ENCODE measurements at places on chromosomes 13 and 19.

DNA sequence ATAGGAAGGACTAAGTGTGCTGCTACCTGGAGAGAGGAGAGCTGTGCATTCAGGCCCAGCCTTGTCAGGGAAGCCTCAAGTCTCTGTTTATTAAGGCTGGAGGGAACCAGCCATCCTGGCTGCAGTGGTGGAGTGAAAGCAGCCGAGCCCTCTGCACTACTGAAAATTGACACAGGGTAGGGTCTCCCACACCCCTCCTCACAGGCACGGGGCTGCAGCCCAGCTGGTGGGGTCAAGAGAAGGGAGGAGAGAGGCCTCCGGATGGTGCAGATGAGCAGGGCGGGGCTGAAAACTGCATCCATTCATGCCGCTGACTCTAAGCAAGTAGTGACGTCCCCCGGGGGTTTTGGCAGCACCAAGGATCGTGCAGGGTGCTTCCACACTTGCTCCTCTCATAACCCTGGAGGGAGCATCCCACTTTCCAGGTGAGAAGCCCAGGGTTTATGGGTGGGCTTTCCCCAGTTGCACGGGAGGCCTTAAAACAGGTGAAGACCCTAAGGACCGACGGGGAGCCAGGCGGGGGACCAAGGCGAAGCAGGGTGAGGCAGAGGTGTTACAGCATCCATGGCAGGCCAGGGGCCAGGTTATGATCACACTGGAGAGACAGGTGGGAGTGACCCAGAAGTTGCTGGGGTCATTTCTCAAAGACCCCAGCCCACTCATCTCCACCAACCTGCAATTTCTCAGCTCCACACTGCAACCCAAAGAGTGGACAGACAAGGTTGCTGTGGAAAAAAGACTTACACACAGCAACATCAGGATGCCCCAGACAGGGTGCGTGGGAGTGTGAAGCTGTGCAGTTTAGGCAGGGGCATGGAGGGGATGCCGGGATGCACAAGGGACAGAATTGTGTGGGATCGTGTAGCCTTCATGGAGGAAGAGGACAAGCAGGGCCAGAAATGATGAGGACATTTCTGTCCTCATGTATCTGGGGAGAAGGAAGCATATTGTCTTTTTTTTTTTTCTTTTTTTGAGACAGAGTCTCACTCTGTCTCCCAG is 36.8 kb downstream of the VSTM2B start:
- DNase-seq, result no peak
- H3K27ac ChIP-seq, result no peak overlapping the region
- H3K27me3 ChIP-seq, result peaks cover 13% of the 10 kb centered on the region
- H3K4me1 ChIP-seq, result no peaks in the 10 kb centered on the region
- no peaks in the 10 kb centered on the region for H3K36me3 ChIP-seq

DNA sequence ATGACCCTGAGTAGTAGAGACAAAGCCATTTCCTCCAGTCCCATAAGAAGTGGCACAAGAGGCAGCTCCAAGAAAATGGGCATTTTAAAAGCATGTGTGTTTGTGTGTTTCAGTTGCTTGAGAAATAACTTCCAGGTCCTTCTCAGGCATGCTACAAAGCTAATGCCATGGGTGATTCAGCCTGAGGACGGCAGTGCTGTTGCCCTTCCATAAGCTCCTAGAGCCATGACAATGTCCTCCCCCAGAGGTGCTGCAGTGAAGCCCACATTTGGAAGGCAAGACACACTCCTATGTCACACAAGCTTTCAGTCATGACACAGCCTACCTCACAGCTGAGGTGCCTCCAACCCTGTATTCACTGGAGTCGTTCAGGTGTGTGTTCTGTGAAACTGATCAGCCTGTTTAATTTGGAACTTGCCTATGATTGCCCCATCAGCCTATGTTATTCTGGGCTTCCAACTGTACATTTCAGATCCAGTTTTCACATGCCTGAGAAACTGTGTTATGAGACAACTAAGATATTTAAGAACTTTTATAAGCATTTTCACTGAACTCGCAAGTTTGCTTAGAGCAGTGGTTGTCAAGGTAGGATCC is 213.6 kb downstream of the FOXO1 start:
- no peak overlapping the region for H3K4me3 ChIP-seq
- no peak overlapping the region for H3K27ac ChIP-seq
- DNase-seq, result no peak
- peaks cover 2% of the 10 kb centered on the region for H3K36me3 ChIP-seq

DNA sequence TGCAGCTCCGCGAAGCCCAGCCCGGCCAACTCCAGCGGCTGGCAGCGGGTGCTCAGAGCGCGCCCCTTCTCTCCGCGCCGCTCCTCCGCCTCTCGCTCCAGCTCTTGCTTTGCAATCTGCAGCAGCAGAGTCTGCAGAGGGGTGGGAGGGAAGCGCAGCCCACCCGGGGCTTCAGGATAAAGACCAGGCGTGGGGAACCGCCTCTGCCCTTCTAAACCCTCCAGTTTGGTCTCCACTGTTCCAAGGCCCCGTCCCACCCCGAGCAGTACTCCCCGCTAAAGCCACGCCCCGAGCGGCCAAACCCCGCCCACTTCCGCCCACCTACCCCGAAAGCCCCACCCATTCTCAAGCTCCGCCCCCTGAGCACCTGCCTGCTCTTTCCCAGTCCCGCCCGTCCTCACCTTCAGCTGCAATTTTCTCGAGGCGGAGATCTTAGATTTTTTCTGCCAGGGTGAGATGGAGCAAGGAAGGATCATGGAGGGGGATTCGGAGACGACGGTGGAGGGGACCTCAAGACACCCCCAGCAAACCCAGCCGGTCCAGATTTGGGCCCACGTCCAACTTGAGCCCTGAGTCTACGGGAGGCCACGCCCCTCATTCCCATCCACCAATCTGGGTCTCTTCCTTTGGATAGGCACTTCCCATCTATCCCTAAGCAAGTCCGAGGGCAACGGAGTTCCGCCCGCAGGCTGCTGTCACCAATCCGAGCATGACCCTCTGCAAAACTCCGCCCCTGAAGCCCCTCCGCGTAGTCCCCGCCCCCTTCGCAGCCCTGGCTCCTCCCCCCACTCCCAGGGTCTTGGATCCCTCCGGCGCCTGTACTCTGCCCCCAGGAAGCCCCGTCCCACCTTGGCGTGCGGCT is 1.1 kb downstream of the TNNI3 start:
- no peak overlapping the region for H3K4me3 ChIP-seq
- no peak overlapping the region for H3K27ac ChIP-seq
- DNase-seq, result peak; percentile 64
- H3K27me3 ChIP-seq, result peaks cover 17% of the 10 kb centered on the region

GRCh38 chr19:18491995-18492953 is 29.6 kb downstream of the ELL start:
- no peak overlapping the region for H3K4me3 ChIP-seq
- DNase-seq, result no peak
- no peaks in the 10 kb centered on the region for H3K36me3 ChIP-seq

DNA sequence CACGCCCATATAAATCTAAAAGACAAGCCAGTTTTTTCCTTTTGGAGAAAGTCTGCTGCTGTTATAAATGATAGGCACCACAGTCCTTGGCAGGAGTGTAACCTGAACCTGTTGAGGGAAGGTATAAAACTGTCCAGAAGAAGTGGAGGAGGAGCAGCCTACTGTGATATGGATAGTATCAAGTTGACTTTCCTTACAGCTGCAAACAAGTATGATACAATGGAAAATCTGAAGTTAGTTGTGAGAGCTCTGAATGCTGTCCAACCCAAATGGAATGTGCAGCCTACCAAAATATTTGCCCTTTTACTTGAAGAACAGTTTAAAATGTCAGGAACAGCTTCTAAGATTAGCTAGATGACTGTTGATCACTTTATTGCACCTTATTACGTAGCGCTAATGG is 399.6 kb downstream of the FGF14 start:
- no peaks in the 10 kb centered on the region for H3K27me3 ChIP-seq
- DNase-seq, result no peak
- no peaks in the 10 kb centered on the region for H3K36me3 ChIP-seq
- no peaks in the 10 kb centered on the region for H3K4me1 ChIP-seq

DNA sequence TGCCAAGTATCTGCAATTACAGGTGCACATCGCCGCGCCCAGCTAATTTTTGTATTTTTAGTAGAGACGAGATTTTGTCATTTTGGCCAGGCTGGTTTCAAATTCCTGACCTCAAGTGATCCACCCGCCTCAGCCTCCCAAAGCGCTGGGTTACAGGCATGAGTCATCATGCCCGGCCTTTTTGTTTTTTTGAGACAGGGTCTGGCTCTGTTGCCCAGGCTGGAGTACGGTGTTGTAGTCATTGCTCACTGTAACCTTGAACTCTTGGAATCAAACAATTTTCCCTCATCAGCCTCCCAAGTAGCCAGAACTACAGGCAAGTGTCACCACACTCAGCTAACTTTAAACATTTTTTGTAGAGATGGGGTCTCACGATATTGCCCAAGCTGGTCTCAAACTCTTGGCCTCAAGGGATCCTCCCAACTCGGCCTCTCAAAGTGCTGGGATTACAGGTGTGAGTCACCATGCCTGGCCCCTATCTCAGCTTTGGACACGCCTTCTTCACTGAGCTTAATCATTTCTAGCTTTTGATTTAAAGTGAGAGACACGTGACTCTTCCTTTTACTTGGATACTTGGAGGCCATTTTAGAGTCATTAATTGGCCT is 4.0 kb upstream of the IRGC start:
- peaks cover 4% of the 10 kb centered on the region for H3K27me3 ChIP-seq
- H3K4me3 ChIP-seq, result no peak overlapping the region

DNA sequence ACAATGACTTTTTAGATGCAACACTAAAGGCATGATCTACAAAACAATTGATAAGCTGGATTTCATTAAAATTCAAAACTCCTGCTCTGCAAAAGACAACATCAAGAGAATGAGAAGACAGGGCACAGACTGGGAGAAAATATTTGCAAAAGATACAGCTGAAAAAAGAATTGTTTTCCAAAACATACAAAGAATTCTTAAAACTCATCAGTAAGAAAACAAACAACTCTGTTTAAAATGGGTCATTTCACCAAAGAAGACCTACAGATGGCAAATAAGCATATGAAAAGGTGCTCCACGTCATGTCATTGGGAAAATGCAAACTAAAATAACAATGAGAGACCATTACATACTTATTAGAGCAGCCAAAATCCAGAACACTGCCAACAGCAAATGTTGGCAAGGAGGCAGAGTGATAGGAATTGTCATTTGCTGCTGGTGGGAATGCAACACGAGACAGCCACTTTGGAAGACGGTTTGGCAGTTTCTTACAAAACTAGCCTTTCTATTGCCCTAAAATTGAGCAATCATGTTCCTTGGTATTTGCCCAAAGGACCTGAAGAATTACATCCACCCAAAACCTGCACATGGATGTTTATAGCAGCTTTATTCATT is 39.2 kb downstream of the FLT1 start:
- peaks cover 11% of the 10 kb centered on the region for H3K27me3 ChIP-seq
- DNase-seq, result no peak
- H3K4me3 ChIP-seq, result no peak overlapping the region
- H3K4me1 ChIP-seq, result no peaks in the 10 kb centered on the region

DNA sequence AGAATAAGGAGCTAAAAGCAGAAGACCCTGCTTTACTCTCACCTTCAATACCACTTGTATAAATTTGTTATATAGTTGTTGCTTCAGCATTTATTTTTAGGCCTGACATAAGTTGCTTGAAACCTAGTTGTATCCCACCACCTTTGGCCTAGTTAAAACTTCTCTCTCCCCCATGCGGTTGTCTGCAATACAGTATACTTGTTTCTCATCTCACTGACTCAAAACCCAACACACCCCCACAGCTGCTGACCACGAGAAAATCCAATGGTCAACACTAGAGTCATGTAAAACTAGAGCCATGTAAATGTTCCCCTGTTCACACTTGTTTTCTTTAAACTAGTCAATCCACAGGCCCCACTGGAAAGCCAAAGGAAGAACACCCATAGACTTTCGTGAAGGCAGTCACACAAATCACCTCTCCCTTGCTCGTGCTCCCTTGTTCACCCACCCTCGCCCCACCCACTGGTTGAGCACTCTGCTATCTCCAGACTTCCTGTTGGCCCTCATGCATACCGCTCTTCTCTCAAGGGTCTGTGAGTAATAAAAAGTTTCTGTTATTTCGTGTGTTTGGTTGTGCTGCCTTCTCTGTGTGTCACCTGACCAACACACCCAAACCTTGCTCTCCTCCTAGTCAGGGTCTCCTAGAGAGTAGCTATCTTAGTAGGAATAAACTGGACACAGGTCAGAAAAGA is 12.9 kb upstream of the CCDC169 start:
- H3K36me3 ChIP-seq, result peaks cover 17% of the 10 kb centered on the region
- no peak overlapping the region for H3K27ac ChIP-seq
- H3K4me1 ChIP-seq, result no peaks in the 10 kb centered on the region

All from activated naive CD8-positive, alpha-beta T cell treated with anti-CD3 and anti-CD28 coated beads, Interleukin-2, amount 10 ng/mL, durations not matched to agents 7 days and 5 days (primary cell).